IPS DF 6.9 (cell line): ENCODE measurements at places on chromosomes 1 and 21.

DNA sequence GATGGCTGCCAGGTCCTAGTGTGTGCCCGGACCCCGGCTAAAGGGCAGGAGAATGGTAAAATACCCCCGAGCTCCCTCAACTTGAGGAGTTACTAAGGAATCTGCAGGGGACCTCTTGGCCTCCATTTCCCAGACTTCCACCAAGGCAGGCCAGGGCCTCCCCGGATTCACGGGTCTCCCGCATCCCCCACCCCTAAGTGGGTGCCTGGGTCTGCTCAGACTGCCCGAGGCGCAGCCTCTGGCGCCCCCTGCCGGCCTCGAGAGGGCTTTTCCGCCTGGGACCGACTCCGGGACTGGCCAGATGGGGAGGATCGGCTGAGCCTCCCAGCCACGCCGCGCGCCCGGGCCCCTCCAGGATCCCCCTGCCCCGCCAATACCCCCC is 1.7 kb downstream of the PLEKHG5 start:
- peak; percentile 75 for DNase-seq

- no peak for DNase-seq
These were observed 28.5 kb downstream of the ECE1 start for GRCh38 chr1:21261551-21262292.

- no peak for DNase-seq
These were observed 138.4 kb downstream of the SYT2 start for GRCh38 chr1:202571719-202572339.

GRCh38 chr1:206766251-206766856 is 4.2 kb upstream of the IL19 start:
- no peak for DNase-seq

DNA sequence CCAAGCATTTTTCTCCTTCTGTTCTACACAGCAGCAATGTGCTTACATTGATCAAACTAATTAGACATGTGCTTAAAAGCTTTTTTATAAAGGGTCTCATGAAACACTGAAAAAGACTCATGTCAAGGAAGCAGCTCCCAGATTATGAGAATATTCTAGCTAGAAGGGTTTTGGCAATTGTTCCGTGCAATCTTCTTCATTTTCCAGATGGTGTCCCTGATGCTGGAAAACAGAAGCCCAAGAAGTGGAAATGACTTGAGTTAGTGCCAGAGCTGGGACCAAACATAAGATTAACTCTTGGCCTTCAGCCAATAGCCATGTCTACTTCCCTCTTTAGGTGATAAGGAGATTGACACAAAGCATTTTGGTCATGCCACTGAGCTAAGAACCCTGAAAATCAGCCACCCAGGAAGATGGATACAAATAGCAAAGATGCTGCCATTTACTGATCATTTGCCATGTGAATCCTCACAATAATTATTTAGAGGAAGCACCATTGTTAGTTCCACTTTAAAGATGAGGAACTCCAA is 110.8 kb downstream of the MATN1 start:
- DNase-seq = no peak

GRCh38 chr1:206470692-206471414 is 577 bp downstream of the IKBKE start:
- DNase-seq = peak; percentile 41

DNA sequence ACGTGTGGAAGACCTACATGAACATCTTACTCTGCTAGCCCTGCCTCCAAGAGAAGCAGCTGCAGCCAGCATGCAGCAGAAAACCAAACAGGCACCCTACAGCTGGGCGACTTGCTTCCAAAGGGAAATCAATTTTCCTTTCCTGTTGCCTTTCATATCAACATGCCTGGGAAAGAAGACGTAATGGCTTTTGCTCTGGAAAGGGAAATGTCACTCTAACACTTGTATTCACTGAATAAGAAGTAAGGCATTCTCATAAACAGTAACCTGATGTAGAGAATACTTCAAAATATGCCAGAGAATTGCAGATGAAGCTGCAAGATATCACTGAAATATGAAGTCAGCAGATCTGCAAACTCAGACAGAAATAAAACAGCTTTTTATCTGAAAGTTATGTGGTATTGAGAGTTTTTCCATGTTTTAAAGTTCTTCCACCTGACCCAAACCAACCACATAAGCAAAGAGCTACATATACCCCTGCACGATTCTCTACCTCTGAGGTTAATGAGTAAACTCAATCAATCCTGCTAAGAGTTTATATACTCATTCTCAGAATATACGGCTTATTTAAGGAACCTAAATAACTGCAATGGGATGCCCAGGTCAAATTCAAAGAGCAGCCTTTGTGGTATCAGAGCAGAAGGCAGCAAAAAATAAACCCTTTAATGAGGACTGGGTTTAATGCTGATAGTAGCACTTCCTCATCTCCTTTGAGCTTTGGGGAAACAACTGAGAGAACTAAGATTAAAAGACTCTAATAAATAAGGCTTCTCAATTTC is 150.9 kb downstream of the RERE start:
- no peak for DNase-seq

DNA sequence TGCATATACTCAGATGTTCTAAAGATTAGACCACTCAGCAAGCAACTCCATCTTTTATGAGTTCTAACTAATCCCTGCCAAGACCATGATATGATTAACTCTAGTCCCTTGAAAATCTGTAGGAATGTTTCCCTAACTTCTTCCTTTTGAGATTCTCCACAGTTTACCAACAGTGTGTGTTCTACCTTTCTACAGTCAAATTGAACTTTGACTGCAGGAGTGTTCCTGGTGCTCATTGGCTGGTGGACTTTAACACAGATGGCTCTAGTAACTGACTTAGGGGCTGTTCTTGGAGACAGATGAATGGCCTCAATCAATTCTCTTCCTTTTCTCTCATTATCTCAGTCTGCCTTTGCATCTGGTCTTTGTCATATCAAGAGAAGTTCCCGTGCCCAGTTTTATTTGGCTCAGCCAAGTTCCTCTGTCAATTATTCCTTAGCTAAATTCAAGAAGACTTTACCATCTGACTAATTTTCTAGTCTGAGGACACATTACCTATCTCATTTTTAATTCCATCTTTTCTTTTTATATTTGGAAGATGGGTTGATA is 643.9 kb upstream of the CAMK1G start:
- no peak for DNase-seq

- no peak for DNase-seq
These were observed 12.1 kb downstream of the CATSPERE start for GRCh38 chr1:244473059-244473605.

- DNase-seq = no peak
These were observed 55.3 kb downstream of the GNB1 start for GRCh38 chr1:1835546-1835945.

DNA sequence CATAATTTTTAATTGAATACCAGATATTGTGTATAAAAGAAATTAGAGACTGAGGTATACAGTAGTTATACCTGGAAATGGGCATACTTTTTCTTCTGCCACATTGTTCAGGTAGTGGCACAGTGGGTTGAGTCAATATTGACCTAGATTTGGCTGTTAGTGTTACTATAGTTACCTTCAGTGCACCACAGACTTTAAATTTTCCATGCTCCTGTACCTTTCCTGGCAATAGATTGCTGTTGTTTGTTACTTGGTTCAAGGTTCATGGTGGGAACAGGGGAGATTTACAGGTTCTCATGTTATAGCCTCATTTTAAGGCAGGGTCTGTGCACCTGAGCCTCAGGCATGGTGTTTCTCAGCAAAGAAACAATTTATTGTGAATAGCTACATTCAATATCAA is 218.7 kb downstream of the LBR start:
- DNase-seq = no peak

DNA sequence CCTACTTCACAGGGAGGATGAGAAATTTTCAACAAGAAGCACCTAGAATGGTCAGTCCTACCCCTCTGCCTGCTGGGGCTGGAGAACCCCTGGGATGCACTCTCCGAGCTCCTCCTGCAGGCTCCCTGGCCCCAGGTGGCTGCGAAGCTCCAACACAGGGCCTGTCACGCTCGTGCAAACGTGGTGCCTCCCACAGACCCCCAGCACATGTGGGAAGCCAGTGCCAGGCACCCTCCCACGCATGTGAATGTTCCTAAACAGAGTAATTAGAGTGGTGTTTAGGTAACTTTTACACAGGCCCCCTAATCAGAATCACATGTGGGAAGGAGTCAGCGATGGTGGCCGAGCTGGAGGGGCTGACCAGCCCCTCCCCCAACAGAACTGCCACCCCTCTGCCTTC is 28.4 kb downstream of the GLIS1 start:
- DNase-seq = no peak

GRCh38 chr1:64834734-64835133 is 89.9 kb downstream of the RAVER2 start:
- no peak for DNase-seq

GRCh38 chr1:117780687-117781475 is 148.5 kb downstream of the GDAP2 start:
- no peak for DNase-seq

GRCh38 chr1:17933971-17934370 is 173.6 kb upstream of the IGSF21 start:
- DNase-seq = no peak

DNA sequence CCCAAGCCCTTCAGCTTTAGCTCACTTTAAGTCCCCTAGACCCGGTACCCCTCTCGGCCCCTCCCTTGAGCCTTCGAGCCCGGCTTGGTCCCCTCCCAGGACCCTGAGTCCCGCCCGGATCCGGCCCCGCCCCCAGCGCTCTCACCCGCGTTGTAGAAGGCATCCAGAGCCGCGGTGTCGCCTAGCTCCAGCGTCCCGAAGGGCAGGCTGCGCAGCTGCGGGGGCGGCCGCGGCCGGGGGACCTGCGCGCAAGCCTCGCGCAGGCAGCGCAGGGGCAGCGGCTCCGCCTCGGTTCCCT is 699 bp downstream of the MAP3K6 start:
- DNase-seq = no peak

- DNase-seq = no peak
These were observed 651 bp downstream of the ZBTB8A start for GRCh38 chr1:32539584-32540571.

GRCh38 chr1:39317910-39318633 is 113.6 kb downstream of the MACF1 start:
- no peak for DNase-seq
